ENCODE measurements at places on chromosomes 16 and 17.

DNA sequence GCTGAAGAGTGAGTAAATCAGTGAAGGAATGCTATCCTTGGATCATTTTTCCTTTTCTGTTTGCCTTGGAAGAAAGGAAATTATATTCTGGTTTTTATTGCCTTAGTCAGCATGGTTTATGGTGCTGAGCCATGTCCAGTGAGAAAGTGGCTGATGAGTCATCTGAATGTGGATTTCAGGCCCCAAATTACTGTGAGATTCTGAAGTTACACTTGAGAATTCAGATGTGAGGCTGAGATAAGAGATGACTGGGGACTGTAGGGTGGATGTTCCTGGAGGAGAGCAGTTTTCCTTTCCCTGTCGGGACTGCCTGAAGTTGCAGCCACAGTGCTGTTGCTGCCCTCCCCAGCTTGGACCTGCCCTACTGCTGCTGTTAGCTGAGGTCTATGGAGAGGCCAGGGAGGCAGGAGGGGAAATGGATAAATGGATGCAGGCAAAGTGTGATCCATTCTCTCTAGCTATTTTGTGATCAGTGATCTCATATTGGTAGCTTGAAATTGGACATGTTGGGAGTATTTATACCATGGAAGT is 4.2 kb upstream of the MAP3K14 start:
- DNase-seq = no peak

- DNase-seq = no peak
Measured at GRCh38 chr16:11529285-11529684, 57.4 kb downstream of the LITAF start.

GRCh38 chr16:77677129-77677528 is 45.2 kb upstream of the NUDT7 start:
- DNase-seq = no peak

DNA sequence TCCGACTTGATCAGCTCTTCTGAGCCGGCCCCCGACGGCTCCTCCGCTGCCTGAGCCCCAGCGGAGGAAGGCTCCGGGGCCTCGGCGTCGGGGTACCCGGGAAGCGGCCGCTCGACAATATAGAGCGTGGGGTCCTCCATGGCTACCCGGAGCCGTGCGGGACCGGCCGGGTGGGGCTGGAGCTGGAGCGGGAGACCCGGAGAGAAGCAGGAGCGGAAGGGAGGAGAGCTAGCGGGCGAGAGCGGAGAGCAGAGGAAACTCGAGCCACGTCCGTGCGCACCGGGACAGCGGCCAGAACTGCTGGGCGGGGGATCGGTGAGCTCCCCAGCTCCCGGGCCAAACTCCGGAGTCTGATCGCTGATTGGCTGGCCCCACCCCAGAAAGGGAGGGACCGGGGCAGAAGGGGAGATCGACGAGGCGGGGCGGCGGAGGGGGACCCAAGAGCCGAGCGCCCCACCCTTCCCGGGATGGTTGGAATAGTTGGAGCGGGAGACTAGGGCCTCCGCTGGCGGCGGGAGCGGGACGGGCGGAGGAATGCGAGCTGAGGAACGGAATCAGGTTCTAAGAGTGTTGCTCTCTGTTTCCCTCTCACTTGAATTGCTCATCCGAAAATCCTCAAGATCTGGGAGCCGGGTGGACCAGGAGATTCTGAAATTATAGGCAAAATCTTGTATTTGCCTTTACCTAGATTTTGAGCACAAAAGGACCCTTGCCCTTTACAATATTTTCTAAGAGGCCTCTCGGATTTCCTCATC is at the start of gene CAVIN1:
Gene CAVIN1, minus strand, starts transcription at position 299 of the 755 bp plus-strand sequence. Its CDS starts 159 bp downstream, at position 140.
- DNase-seq = peak; percentile 100

GRCh38 chr16:89599451-89599858 is 14.0 kb upstream of the DPEP1 start:
- no peak for DNase-seq

DNA sequence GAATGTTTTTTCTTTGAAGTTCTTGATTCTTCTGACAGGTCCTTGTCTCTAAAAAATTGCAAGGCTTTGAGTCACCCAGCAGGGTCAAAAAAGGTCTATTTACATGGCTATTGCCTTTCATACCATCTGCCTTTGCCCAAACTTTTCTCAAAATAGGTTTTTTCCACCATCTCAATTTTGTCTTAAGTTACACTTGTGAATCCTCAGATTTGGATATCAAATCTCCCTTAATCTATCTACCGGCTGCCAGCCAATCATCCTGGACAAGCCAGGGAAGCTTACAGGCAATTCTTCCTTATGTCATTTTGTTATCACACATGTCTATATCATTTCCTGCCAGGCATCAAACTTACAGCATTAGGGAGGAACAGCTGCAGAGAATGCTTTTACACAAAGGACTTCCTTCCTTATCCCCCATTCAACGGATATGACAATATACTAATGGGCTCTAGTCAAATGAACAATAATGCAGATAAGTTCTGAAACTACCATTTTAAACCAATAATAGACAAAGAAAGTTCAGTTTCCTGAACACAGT is 104.1 kb upstream of the CORO6 start:
- DNase-seq = no peak

GRCh38 chr17:72264682-72265405 is 144.0 kb downstream of the SOX9 start:
- no peak for DNase-seq

- no peak for DNase-seq
Measured at GRCh38 chr16:17647879-17648872, 177.4 kb upstream of the XYLT1 start.

GRCh38 chr16:23836404-23837311 is 875 bp downstream of the PRKCB start:
- DNase-seq = peak; percentile 60

DNA sequence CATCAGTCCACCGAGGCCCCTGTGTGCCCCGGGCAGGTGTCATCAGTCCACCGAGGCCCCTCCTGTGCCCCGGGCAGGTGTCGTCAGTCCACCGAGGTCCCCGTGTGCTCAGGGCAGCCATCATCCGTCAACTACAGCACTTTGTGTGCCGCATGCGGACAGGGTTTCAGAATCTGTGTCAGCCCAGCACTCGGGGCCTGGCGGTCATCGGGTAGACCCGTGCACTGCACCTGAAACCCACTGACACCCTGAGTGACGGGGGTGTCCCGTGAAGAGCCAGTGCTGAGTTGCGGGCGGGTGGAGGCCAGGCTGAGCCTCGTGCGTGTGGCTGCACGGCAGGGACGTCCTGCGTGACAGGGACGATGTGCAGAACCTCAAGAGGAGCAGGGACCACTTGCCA is 38.4 kb downstream of the BAHCC1 start:
- DNase-seq = no peak

DNA sequence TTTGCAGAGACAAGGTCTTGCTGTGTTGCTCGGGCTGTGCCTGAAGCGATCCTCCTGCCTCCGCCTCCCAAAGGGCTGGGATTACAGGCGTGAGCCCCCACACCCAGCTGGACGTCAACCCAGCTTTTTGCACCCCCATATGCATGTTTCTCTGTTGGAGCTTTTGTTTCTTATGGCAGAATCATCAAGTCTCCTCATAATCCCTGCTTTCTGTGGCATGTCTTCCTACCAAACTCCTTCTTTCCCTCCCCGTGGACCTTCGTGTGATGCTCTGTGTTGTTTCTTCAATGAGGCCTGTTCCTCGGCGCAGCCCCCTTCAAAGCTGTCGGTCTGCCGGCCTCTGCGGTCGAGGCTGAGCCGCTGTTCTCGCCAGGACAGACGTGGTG is 71.6 kb downstream of the METRNL start:
- no peak for DNase-seq

GRCh38 chr17:68222606-68223005 is 25.2 kb upstream of the AMZ2 start:
- no peak for DNase-seq

- DNase-seq = no peak
Measured at GRCh38 chr17:2453866-2454265, 53.0 kb upstream of the MNT start.

GRCh38 chr17:4499431-4500190 is 930 bp downstream of the SPNS2 start:
- peak; percentile 47 for DNase-seq

- no peak for DNase-seq
Measured at GRCh38 chr17:57408071-57408811, 151.9 kb downstream of the MSI2 start.

DNA sequence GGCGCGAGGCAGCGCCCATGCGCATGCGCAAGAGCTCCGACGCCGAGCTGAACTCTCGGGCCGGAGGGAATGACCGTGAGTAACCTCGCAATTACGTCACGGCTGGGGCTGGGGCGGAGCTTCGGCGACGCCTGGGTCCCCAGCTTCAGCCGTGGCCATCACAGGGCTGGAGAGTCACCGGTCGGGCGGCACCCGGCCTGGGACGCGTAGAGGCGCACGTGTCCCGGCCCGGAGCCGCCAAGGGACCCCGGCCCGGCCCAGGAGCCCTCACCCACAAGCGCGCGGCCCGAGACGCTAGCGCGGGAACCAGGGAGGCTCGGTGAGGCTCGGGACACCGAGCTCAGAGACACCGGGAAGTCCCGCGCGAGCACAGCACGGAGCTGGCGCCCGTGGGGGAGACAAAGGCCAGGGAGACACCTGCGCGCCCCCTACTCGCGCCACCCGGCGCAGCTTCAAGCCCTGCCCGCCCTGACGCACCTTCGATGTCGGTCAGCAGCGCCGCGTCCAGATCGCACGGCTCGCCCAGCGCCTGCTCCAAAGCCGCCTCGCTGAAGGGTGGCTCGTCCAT is 452 bp downstream of the SREBF1 start:
- DNase-seq = peak; percentile 100

- DNase-seq = no peak
Measured at GRCh38 chr17:1260086-1260769, 10.0 kb upstream of the BHLHA9 start.

GRCh38 chr17:61405686-61406536 is 6.3 kb downstream of the TBX2 start:
- peak; percentile 56 for DNase-seq

- DNase-seq = no peak
Measured at GRCh38 chr17:77546772-77547241, 406.0 kb downstream of the SEC14L1 start.

DNA sequence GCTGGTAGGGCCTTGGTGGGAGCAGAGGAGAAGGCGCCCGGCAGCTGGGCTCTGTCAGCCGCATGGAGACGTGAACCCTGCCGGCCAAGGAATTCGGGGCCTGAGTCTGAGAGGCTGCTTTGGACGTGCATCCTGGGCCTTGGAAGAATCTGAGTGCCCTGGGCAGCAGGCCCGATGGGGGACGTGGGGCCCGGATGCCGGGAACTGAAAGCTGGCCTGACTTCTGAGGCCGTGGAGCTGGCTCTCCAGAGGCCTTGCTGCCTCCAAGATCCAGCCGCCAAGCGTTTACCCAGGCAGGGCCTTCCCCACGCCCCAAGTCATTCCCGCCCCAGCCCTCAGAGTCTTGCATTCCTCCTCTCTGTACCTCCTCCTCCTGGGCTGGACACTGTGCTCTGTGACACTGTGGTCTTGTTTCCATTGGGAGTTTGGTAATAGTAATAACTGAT is 37.2 kb downstream of the NKD1 start:
- peak; percentile 80 for DNase-seq

DNA sequence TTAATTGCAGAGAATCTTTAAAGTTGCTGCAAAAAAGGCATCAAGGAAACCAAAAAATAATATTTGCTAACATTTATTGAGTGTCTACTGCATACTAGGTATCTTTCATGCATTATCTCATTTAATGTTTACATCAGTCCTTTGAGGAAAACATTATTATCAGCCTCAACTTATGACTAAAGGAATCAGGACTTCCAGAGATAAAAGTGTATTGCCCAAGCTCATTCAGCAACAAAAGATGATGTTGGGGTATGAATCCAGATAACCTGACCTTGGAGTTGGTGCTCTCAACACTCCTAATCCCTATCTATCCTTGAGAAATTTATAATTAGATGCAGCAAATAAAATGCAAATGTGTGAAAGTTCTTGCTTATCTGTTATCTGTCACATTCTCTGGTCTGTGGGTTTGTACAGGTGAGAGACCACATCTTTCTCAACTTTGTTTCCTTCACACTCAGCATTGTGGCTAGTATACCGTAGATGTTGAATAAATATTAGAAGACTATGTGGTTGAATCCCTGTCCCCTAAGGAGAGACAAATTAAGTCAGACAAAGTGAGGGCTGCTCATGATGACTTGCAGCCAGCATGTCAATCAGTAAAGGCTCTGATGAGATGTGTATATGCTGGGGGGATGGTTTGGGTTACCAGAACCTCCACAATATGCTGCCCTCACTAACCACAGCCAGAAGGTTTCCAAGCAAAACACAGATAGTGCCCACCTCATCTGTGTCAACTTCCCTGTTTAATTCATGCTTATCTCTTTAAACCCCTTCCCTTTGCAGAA is 82.6 kb downstream of the NOG start:
- DNase-seq = no peak

DNA sequence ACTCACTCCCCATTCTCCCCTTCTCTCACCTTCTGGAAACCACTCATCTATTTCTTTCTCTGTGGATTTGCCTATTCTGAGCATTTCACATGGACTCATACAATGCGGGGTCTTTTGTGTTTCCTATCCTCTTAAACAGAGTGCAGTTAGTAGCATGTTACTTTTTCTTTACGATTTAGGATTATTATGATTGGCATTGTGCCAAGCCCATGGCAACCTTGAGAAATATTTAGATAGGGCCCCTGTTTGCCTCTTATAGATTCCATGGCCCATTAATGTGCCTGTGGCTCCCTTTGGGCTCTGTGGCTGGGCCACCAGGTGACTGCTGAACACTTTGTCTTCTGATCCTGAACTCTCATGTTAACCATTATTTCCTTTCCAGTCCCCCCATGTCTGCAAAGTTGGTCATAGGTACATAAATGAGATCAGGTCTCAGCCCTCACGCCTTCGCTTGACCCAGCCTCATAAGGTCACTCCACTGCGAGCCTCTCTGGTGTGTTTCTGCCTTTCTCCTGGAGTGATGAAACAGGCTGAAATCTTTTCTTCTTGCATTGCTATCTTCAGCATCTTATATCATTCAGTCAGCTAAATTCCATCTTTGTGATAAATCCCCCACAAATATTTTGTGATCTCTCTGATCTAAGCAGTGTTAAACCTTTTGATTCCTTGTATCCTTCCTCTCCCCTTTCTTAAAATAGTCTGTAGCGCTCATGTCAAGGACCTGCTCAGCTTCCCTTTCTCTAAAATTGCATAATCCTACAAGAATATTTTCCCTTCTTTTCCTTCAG is 44.0 kb downstream of the MYH3 start:
- DNase-seq = no peak

GRCh38 chr16:21611198-21611555 is 11.8 kb downstream of the METTL9 start:
- DNase-seq = no peak

Measured in sciatic nerve (tissue), 2 donors.